ENCODE measurements at places on chromosomes 5 and 9. TPM values are rescaled to one million over a fixed set of nuclear protein-coding genes. Genes with fewer than 3 reads are reported as not detected.

The TNC gene
- total RNA-seq = 1.4 TPM

The TMEM174 gene
- not detected for total RNA-seq

The C9orf50 gene
- total RNA-seq = not detected

The SHOC1 gene
- not detected for total RNA-seq

The SPATA31A7 gene
- total RNA-seq = not detected

The NOXA1 gene
- 1.4 TPM for total RNA-seq

The SLC2A8 gene
- total RNA-seq = 15.3 TPM

The TMEM141 gene
- total RNA-seq = 69.7 TPM

The BARX1 gene
- total RNA-seq = 10.8 TPM

The TMC1 gene
- total RNA-seq = 0.05 TPM

The TOR4A gene
- total RNA-seq = 28.5 TPM
